ENCODE measurements at places on chromosomes 13 and 19.
A peak's percentile ranks its signal among the peaks of the same experiment; 100 is the strongest.

GRCh38 chr13:22095794-22096193 lies 424.9 kb downstream of the FGF9 start:
- DNase-seq, result no peak

DNA sequence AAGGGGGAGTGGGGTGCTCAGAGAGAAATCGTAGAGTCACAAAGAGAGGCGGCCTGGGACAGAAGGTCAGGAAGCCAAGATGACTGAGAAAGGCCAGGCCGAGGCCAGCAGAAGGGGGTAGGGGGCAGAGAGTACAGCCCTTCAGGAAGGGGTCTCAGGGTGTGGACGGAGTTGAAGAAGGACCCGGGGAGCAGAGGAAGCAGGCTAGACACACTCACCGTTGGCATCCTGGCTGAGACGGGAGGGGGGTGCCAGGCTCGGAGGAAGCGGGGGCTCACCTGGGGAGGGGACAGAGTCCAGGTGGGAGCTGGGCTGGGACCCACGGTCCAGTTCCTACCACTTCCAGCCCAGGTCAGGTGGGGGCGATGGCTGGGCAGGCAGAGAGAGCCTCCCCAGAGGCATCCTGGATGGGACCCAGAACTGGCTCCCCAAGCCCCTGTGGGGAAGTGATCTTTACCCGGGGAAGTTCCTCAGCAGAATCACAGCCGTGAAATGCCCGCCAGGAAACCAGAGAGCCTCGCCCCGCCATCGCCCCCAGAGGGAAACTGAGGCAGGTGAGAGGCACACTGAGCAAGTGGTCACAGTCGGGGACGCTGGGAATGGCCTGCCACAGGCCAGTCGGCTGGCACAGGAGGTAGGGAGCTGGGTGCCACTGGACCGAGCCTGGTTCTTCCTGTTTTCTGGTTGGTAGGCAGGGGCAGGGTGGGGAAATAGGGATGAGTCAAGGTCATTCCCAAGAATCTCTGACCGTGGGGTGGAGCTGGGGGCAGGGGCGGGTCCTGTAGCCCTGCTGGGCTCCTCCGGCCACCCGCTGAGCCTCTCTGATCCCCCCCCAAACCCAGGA lies 1.4 kb downstream of the MATK start:
- no peak for DNase-seq

GRCh38 chr13:70694996-70695715 lies 586.9 kb upstream of the KLHL1 start:
- no peak for DNase-seq

DNA sequence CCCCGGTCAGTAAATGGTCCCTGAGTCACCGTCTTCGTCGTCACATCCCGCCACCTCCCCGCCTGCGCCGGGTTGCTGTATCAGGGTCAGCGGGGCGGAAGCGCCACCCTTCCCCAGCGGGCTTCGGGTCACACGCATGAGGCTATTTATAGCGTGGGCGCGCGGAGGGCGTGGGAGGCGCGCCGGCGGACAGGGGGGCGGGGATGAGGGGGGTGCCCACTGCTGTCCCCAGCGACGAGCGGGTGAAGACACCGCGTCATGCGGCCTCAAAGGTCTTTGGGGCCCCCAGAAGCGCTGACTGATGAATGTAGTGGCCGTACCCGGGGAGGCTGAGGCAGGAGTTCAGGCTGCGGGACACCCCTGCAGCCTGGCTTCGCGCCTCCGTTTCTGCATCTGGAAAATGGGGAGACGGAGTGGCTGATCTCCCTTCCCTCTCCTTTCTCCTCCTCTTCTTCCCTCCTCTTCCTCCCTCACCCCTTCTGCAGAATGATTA lies 7.9 kb downstream of the UNC13A start:
- peak; percentile 75 for DNase-seq

- DNase-seq, result no peak
Measured at GRCh38 chr13:54177466-54177865, 1148.9 kb downstream of the OLFM4 start.
